ENCODE measurements at places on chromosomes 7 and 10. TPM values are rescaled to one million over a fixed set of nuclear protein-coding genes. Genes with fewer than 3 reads are reported as not detected.

- no peak for DNase-seq
Measured at GRCh38 chr7:35035511-35035961, 1.7 kb downstream of the DPY19L1 start.

DNA sequence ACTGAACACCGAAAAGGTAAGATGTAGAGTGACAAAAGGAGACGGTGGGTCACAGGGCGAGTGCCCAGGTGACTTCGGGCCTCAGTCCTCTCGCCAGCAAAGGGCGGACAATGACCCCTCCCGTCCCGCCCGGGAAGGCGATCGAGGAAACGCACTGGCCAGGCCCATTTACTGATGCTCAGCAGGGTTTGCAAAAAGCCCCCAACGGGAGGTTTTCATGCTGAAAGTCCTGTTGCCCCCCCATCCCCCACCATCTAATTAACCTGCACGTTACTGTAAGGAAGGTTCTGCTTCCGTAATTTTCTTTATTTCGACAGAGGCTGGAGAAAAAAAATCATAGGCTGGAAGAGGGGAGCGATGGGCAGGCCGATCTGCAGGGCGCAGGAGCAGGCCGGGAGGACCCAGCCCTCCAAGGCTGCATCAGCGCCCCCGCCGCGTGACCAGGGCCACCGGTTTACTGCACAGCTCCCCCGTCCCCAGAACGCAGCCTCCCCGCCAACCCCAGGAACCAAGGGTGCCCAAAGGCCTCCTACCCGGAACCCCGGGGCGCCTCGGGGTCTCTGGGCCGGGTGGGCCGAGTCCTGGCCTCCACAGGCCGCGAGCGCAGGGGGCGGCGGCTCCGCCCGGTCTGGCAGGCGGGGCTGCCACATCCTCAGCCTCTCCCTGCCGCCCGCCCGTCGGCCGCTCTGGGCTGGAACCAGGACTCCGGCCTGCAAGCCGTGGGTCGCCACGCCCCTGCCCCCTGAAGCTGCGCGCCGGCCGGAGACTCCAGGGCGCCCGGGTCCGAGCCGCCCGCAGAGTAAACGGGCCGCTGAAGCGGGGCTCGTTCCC is 613 bp downstream of the OAT start:
- DNase-seq, result peak; percentile 90

- peak; percentile 64 for DNase-seq
Measured at GRCh38 chr10:129851941-129852640, 112.0 kb downstream of the EBF3 start.

DNA sequence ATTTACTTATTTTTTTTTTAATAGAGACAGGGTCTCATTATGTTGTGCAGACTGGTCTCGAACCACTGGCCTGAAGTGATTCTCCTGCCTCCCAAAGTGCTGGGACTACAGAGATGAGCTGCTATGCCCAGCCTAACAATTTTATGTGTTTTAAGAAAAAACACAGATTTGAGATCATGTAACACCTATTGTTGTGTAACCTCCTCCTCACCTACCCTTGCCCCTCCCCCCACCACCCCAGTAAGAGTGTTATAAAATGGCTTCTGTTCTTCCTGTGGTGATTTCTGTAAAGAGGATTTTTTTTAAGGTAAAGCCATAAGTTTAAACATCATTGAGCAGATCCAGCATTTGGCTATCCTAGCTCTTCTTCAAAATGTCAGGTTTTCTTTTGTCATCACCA is 7.6 kb downstream of the ARMC10 start:
- DNase-seq, result no peak

DNA sequence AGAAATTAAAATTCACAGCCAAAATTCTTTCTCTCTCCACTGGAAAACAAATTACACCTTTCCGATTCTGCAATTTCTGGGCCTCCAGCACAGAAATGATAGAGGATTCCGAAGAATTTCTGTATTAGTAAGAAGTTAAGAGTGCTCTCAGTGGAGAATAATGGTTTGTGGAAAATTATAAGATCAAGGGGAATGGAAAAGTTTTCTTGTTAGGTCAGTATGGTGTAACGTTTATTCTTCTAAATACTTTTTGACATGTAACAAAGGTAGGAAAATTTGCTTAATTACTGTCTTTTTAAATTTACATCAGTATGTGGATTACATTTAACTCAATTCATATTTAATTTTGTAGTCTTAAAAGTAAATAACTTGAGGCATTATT is 288.3 kb upstream of the NFE2L3 start:
- DNase-seq, result no peak

- no peak for DNase-seq
Measured at GRCh38 chr7:75813781-75814236, at the start of gene CCL24. Gene CCL24, minus strand, starts transcription at chr7:75813806. Its CDS starts 91 bp downstream, at chr7:75813715.

DNA sequence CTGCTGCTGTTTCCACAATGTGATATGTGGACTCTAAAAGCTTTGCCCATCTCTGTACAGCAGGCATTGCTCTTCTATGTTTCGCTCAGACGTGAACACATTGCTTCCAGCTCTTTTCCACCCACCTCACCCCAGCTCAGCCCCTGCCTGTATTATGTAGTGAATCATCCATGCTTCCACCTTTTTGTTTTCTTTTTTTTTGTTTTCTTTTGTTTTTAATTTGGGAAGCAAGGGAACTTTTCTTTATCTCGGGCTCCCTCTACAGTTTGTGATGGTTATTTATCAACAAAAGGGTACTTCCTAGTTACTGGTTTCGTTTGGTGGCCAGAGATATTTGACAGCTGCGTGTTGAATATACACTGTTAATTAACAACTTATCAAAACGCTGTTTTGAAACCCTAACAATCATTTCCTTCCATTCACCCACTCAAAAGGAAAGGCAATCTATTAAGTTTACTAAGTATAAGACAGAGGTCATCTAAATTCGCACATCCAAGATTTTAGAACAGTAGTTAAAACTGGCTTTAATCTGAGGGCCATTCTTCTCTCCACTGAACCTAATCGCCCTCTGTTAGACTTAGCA is 127.9 kb upstream of the STK17A start:
- no peak for DNase-seq

- DNase-seq, result no peak
Measured at GRCh38 chr10:123026302-123026701, 17.5 kb downstream of the ACADSB start.

DNA sequence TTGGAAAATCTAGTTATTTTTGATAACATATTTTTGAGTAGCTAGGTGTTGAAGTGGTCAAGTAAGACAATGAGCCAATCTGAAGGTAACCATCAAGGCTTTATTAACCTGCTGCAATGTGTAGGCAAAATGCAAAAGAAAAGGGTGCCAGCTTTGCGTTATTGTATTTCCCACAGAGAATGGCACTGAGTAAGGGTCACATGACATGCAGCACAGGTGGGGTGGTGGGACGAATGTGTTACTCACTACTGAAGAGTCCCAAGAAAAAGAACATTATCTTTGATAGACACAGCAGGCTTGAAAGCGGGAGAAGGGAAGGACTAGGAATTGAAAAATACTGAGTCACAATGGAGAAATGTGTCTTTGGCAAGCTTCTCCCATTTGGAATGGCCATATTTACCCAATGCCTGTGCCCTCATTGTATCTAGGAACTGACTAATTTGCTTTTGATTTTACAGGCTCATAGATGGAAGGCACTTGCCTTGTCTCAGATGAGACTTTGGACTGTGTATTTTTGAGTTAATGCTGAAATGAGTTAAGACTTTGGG is 898.6 kb upstream of the POT1 start:
- no peak for DNase-seq

DNA sequence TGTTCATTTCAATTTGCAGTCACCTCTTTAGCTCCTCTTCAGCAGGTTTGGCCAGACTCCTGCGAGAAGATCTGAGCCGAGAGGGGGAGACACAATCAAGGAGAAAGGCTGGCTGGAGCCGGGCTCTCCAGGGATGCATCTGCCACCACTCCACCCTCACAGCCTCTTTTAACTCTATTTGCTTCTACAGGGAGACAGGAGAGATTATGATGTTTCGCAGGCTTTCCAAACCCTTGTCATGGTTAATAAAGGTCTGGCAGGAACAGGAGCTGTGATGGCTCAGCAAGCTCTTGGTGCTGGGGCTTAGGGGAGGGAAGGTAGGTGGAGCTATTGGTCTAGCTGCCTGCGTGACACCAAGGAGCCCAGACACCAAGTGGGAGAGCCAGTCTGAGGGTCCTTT is 448.1 kb upstream of the PODXL start:
- no peak for DNase-seq

- DNase-seq, result no peak
Measured at GRCh38 chr10:72087969-72088888, at the start of gene SPOCK2. Gene SPOCK2, minus strand, starts transcription at chr10:72088551. Its CDS starts 223 bp downstream, at chr10:72088328.

GRCh38 chr7:151047976-151048815 is at the start of gene ASIC3:
Gene ASIC3, plus strand, starts transcription at chr7:151048531. Its CDS starts 355 bp downstream, at chr7:151048886.
- DNase-seq, result no peak

GRCh38 chr7:93720106-93720505 is 145.6 kb upstream of the CALCR start:
- no peak for DNase-seq

GRCh38 chr10:113278221-113278620 is 274.6 kb upstream of the HABP2 start:
- DNase-seq, result no peak

METTL27 gene
- total RNA-seq, result 6.3 TPM

- no peak for DNase-seq
Measured at GRCh38 chr7:34282271-34282670, 375.7 kb upstream of the NPSR1 start.

RPA3 gene
- total RNA-seq, result 8.3 TPM

SLC35B4 gene
- total RNA-seq, result 2.5 TPM

STEAP1B gene
- total RNA-seq, result not detected

- DNase-seq, result no peak
Measured at GRCh38 chr7:30764030-30764975, 6.9 kb upstream of the MINDY4 start.

Measured in lower leg skin (tissue), 4 donors.